Adrenal gland (tissue), 19 donors: ENCODE measurements at places on chromosomes 3 and 15. TPM values are rescaled to one million over a fixed set of nuclear protein-coding genes. Genes with fewer than 3 reads are reported as not detected.

The PLA2G4B gene
- total RNA-seq = 5.4 TPM

The WDR72 gene
- not detected for total RNA-seq

The TMCO5A gene
- not detected for total RNA-seq

The SAXO2 gene
- total RNA-seq = 2.6 TPM

The FOXB1 gene
- not detected for total RNA-seq

The NPAP1 gene
- total RNA-seq = not detected

The WDR48 gene
- total RNA-seq = 25.5 TPM

The TFG gene
- 90.3 TPM for total RNA-seq

DNA sequence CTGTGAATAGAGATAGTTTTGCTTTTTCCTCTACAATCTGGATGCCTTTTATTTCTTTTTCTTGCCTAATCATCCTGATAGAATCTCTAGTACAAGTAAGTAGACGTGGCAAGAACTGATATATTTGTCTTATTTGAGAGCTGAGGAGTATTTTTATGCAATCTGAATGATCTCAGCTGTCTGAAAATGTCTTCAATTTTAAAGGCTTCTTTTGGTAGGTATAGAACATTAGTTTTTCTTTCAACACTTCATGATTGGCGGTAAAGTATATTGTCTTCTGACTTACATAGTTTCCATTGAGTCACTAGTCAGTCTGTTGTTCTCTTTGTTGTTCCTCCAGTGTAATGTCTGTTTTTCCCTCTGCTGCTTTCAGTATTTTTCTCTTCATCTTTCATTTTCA is 31.3 kb downstream of the MGA start:
- H3K4me3 ChIP-seq = no peak overlapping the region
- no peaks in the 10 kb centered on the region for H3K27me3 ChIP-seq
- no peak for DNase-seq
- no peaks in the 10 kb centered on the region for H3K36me3 ChIP-seq

GRCh38 chr3:12751571-12751970 is 7.5 kb downstream of the TMEM40 start:
- no peaks in the 10 kb centered on the region for H3K36me3 ChIP-seq
- no peak for DNase-seq

GRCh38 chr15:37038716-37039106 is 61.6 kb downstream of the MEIS2 start:
- no peak overlapping the region for H3K4me3 ChIP-seq
- H3K27me3 ChIP-seq = no peaks in the 10 kb centered on the region
- H3K27ac ChIP-seq = no peak overlapping the region

- H3K27ac ChIP-seq = no peak overlapping the region
- no peak overlapping the region for H3K4me3 ChIP-seq
- H3K27me3 ChIP-seq = no peaks in the 10 kb centered on the region
- DNase-seq = no peak
- H3K36me3 ChIP-seq = no peaks in the 10 kb centered on the region
- H3K4me1 ChIP-seq = no peaks in the 10 kb centered on the region
Observed at GRCh38 chr3:79161941-79162340, 605.9 kb downstream of the ROBO1 start.

DNA sequence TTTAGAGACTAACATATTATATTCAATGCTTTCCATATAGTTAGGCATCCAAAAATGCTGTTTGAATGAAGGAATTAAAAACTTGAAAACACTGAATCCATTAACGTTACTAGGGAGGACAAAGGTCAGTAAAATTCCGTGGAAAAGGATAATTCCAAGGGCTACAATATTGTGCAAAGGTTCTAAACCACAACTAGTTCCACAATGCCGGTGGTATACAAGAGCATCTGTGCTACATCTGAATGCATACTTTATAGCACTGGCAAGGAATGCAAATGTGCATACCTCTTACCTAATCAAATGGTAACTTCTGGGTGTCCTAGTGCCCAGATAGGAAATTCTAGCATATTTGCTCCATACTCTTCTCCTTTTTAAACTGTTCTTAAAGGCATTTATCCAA is 2.2 kb downstream of the ICE2 start:
- DNase-seq = no peak
- no peak overlapping the region for H3K27ac ChIP-seq
- no peaks in the 10 kb centered on the region for H3K36me3 ChIP-seq
- H3K4me1 ChIP-seq = peaks cover 35% of the 10 kb centered on the region

- H3K27me3 ChIP-seq = no peaks in the 10 kb centered on the region
- H3K4me3 ChIP-seq = no peak overlapping the region
- DNase-seq = no peak
Observed at GRCh38 chr15:85598718-85599398, 195.9 kb downstream of the KLHL25 start.

DNA sequence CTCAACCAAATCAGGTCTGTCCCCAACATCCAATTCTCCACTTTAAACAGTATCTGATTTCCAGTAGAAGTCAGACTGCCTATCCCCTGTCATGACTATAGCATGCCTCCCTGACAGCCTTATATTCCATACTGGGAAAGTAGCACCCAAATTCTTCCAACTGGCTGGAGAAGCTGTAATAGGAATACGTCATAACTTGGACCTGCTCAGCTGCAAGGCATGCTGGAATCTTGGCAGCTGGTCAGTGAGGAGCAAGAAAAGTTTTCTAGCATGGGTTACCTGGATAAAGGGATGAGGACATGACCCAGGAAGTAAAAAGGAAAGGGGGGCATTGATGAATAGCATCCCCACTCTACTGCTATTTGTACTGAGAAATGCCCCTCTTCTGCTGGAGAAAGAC is 8.9 kb downstream of the SEMA5B start:
- no peak overlapping the region for H3K27ac ChIP-seq
- no peaks in the 10 kb centered on the region for H3K27me3 ChIP-seq
- no peaks in the 10 kb centered on the region for H3K36me3 ChIP-seq
- no peak overlapping the region for H3K4me3 ChIP-seq
- no peak for DNase-seq

GRCh38 chr3:53921296-53921695 is 29.6 kb upstream of the SELENOK start:
- no peak overlapping the region for H3K4me3 ChIP-seq
- H3K27ac ChIP-seq = no peak overlapping the region
- H3K4me1 ChIP-seq = no peaks in the 10 kb centered on the region

DNA sequence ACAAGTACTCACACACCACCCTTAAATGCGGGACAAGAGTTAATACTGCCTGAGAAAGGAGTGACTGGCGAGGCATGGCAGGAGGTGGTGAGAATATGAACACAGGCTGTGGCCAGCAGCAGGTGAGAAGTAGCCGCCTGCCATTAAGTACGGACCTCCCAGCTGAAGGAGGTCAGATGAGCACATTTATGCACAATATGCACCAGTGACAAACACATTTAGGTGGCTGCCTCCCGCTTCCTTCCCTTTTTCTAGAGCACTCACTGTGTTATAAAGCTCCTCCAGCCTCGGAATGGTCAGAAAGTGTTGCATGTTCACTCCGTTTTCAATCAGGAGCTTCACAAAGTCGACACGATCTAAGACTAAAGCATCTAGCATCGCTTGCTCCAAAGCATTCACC is 52.4 kb downstream of the TRPM1 start:
- H3K27me3 ChIP-seq = no peaks in the 10 kb centered on the region
- H3K4me1 ChIP-seq = no peaks in the 10 kb centered on the region
- no peaks in the 10 kb centered on the region for H3K36me3 ChIP-seq

GRCh38 chr15:44183363-44183762 is 11.7 kb downstream of the FRMD5 start:
- H3K4me1 ChIP-seq = no peaks in the 10 kb centered on the region
- H3K27ac ChIP-seq = no peak overlapping the region
- no peaks in the 10 kb centered on the region for H3K27me3 ChIP-seq
- H3K36me3 ChIP-seq = no peaks in the 10 kb centered on the region
- DNase-seq = no peak

DNA sequence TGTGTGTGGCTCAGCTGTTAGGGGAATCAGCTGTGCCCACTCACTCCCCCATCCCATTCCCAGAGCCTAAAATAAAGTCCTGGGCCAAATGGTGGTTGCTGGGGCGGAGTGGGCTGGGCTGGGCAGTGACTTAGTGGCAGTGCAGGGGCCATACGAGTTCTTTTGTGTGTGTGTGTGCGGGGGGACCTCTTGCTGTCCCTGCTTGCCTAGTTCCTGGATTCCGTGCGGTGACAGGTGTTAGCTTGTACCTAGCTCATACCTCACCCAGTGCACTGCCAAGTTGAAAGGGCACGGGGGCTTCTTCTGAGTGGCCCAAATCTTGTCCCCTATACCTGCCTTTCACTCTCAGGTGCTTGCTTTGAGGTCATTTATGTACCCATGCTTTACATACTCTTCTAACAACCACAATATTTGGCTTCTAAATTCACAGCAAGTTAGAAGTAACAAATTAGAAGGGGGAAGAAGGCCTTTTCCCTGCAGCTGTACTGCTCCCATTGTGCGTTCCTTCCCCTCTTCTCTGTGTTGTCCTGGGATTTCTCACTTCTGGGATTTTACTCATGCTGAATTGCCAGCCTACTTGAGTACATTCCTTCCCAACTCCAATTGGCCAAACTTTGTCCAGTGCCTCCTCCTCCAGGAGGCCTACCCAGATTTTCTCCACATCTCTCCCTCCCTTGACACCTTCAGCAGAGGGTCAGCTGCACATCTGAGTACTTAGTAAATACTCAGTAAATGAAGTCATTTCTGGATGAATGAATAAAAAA is 66.3 kb upstream of the POLG start:
- no peak overlapping the region for H3K27ac ChIP-seq
- peaks cover 81% of the 10 kb centered on the region for H3K27me3 ChIP-seq
- H3K36me3 ChIP-seq = no peaks in the 10 kb centered on the region

DNA sequence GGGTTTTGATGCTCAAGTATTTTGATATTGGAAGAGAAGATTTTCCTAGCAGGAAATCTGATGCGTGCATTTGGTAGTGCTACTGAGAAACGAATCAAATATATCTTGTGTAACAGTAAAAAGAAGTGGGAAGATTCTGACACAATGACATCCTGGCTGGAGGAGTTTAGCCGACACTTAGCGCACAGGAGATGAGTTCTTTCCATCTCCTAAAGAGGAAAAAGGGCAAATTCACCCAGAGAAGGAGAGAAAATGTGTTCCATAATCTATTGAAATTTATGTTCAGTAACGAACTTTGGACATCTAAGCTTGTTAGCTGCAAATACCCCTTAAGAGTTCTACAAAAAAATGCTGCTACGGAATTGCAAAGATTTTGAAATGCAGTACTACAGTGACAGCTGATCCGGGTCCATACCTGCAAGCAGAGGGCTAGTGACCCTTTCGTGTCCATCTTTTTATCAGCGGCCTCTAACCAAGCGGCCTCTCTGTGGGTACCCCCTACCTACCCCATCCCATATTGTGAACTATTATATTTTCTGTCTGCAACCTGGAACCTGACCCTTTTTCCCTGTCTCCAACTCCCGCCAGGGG is 971 bp downstream of the CPOX start:
- no peak for DNase-seq
- peaks cover 30% of the 10 kb centered on the region for H3K4me1 ChIP-seq
- H3K36me3 ChIP-seq = peaks cover 24% of the 10 kb centered on the region
- peak overlapping the region; percentile 72 for H3K4me3 ChIP-seq
- H3K27ac ChIP-seq = no peak overlapping the region

DNA sequence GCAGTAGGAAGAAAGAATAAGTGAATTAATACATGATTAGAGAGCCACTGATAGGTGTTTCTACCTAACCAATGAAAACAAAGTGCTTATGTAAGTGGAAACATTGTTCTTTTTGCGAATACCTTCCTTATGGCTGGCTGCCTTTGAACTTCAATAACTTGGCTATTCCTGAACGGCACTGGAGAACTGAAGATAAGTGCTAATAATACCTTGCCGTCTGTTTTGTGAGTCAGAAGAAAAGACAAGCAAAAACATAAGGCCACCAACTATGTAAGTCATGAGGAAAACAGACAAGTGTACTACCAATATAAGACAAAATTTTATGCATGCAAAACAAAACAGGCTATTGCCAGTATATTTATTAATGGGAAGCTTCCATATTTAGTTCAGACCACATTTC is 160.6 kb downstream of the SUCLG2 start:
- no peaks in the 10 kb centered on the region for H3K4me1 ChIP-seq
- H3K27me3 ChIP-seq = no peaks in the 10 kb centered on the region
- DNase-seq = no peak
- H3K4me3 ChIP-seq = no peak overlapping the region
